ENCODE measurements at places on chromosomes 3 and 15. TPM values are rescaled to one million over a fixed set of nuclear protein-coding genes. Genes with fewer than 3 reads are reported as not detected.

The DUOX1 gene
- total RNA-seq = 0.08 TPM

The CPNE9 gene
- not detected for total RNA-seq

The TIPIN gene
- 30.3 TPM for total RNA-seq

The GMPS gene
- 108 TPM for total RNA-seq

DNA sequence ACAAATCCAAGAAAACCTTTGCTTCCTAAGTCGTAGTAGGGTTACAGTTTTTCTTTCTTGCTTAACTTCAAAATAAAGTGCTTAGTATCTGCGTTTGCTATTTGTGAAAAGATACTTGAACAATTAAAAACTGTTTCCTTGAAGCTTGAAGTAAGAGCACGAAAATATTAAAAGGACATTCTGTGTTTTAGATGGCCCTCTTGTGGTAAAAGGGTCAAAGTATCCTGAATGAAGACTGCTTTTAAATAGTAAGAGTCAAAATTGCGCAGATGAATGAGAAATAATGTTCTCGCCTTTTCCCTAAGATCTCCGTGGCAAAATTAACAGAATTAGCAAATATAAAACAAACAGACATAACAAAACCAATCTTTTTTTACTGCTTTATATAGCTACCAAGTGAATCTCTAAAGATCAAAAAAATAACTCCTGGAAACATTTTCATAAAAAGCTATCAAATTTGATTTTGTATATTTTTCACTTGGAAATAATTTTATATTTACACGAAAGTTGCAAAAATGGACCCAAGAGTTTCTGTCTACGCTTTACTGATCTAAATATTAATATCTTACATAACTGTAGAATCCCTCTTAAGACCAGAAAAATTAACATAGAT, 175.4 kb downstream of the MBNL1 start:
- DNase-seq = peak; percentile 33

DNA sequence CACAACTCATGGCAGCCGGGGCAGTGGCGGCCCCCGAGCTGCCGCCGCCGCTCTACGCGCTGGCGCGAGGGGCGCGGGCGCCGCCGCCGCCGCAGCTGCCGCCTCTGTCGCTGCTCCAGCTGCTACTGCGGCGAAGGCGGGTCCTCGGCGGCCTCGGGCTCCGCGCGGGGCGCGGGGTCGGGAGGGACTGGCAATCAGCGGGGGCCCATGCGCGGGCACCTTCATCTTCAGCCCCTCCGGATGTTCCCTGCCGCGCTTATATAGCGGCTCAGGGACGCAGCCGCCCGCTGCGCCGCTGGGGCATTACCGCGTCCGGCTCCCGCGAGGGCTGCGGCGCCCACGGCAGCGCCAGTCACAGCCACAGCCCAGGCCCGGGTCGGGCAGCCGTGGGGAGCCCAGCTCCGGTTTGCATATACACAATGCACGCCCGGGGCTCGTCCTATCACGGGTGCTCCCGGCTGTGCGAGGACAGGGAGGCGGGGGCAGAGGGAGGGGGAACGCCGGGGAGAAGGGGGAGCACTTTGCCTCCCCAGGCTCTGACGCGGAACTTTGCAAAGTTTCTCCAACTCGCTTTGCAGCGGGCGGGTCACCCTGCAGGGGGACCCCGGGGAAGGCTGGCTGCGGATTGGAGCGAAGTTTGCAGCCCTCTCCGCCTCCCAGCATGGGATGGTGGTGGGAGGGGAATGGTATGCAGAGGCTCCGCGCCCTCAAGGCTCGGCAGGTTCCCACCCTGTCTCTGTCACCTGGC, at the start of gene VGLL3:
VGLL3 (minus strand) TSS at position 416 of the 748 bp plus-strand sequence; CDS start at position 10, 406 bp downstream.
- no peak for DNase-seq

DNA sequence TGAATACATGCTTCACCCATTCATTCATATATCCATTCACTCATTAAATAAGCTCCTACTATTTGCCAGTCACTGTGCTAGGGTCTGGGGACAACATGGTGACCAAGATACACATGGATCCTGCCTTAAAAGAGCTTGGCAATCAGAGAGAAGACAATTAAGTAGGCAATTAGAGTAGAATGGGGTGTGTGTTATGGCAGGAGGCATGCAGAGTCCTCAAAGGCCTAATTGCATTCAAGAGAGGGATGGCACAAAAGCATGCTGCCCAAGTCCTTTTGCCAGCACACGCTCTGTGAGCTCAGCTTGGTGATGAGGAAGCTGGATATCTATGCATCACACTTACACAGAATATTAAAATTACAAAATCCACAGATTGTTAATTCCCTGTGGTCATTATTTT, 2.8 kb upstream of the PRICKLE2 start:
- DNase-seq = no peak

DNA sequence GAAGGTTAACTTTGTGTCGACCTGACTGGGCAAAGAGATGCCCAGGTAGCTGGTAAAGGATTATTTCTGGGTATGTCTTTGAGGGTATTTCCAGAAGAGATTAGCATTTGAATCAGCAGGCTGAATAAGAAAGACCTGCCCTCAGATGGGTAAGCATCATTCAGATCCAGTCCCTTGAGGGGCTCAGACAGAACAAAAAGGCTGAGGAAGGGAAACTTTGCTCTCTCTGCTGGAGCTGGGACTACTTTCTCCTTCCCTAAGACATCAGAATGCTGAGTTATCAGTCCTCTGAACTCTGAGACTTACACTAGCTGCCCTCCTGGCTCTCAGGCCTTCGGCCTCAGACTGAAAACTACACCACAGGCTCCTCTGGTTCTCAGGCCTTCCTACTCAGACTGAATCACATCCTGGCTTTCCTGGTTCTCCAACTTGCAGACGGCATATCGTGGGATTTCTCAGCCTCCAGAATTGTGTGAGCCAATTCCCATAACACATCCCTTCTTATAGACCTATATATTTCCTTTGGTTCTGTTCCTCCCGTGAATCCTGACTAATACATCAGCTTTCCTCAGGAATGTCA, 982.9 kb downstream of the TUSC7 start:
- no peak for DNase-seq

DNA sequence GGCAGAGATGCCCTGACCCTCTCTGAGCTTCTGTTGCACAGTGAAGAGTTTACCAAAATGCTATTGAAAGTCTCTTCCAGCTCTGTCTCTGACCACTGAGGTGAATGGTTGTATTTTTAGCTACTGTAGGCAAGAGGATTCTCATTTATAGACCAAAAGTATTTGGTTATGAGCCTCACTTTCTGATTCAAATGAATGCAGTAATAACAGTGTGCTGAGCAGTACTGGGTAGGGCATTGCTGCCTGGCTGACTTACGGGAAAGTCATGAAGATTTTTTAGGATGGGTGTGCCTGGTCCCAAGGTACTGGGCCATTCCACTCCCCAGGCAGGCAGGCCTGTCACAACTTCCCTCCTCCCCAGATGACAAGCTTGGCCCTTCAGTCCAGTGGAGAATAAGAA, 15.5 kb downstream of the PLA1A start:
- DNase-seq = no peak

DNA sequence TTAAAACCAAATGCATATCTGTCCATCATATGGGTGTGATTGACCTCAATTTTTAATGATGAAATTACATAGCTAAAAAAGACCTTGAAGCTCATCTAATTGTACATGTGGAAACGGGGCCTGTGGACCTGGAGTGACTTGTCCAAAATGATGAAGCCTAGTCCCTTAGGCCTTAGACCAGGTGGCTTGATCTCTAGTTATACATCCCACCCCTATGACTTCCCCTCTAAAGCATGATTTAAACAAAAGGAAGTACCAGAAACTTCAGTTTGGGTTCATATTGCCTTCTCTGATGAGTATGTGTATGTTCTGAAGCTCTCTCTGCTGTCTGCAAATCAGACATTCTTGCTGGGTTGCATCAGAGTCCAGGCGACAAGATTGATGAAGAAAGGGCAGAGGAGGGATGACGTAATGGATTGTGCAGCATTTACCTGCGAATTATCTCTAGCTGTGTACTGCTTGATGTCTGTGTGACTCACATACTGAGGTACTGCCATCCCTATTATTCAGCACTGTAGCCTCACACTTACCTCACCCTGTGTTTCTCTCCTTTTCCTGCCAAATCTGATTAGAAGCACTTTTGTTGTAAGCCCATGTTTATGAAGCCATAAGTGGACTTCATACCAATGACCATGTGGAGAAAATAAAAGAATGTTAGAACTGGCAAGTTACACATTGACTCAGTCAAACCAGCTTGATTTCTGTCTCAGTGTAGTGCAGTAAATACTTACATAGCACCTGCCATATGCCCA, 111.5 kb downstream of the FILIP1L start:
- no peak for DNase-seq

DNA sequence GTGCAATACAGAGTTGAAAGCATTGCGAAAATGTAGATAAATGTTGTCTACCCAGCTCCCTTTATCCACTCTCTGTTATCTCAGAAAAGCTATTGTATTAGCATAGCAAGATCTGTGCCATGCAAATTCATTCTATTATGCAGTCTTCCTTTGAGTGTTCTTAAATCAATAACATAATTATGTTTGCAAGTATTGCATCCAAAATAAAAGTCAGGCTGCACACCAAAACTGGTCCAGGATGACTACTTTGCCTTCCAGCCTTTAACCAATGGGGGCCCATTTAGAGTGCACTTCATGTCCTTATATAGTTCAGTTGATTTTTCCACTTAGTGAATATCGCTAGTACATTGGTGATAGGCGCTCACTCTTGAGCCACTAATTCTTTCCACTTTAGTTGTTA, 107.4 kb upstream of the MLF1 start:
- DNase-seq = no peak

GRCh38 chr3:188299068-188299467, 145.1 kb downstream of the LPP start:
- DNase-seq = no peak

Data from GM12878 (cell line).